ENCODE measurements at places on chromosomes 6 and 20.

DNA sequence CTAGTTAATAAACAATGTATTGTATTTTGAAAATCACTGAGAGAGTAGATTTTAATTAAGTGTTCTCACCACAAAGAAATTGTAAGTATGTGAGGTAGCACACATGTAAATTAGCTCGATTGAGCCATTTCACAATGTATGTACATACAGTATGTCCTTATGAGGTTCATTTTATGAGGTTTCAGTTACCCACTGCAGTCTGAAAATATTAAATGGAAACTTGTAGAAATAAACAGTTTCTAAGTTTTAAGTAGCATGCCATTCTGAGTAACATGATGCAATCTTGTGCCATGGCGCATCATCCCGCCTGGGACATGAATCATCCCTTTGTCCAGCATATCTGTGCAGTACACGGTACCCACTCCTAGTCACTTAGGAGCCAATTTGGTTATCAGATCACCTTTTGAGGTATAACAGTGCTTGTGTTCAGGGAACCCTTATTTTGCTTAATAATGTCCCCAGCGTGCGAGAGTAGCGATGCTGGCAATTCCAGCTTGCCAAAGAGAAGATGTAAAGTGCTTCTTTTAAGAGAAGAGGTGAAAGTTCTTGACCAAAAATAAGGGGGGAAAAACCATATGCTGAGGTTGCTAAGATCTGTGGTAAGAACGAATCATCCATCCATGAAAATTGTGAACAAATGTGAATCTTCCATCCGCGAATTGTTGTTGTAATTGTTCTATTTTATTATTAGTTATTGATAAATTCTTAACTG is 64.7 kb downstream of the KCNS1 start:
- peaks cover 8% of the 10 kb centered on the region for H3K36me3 ChIP-seq
- no peaks in the 10 kb centered on the region for H3K27me3 ChIP-seq
- DNase-seq, result no peak
- H3K4me3 ChIP-seq, result no peak overlapping the region
- no peak overlapping the region for H3K27ac ChIP-seq

DNA sequence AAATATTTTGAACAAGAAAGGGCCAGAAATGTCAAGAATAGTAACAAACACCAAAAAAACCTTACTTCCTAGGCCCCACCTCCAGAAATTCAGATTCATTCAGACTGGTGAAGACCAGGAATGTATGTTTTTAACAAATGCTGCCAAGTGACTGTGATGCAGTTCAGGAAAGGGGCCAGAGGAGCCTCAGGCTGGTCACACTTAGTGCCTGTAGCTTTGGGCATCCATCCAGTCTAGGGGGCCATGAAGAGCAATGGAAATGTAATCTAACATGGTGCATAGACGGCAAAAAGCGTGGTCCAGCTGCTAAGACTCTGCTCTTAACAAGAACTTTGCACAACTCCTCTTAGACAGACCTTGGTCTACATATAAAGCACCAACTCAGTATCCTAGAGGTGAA is 7.1 kb downstream of the GJA1 start:
- H3K4me3 ChIP-seq, result no peak overlapping the region
- H3K27ac ChIP-seq, result no peak overlapping the region
- DNase-seq, result no peak
- H3K36me3 ChIP-seq, result peaks cover 1% of the 10 kb centered on the region
- peaks cover 4% of the 10 kb centered on the region for H3K4me1 ChIP-seq

DNA sequence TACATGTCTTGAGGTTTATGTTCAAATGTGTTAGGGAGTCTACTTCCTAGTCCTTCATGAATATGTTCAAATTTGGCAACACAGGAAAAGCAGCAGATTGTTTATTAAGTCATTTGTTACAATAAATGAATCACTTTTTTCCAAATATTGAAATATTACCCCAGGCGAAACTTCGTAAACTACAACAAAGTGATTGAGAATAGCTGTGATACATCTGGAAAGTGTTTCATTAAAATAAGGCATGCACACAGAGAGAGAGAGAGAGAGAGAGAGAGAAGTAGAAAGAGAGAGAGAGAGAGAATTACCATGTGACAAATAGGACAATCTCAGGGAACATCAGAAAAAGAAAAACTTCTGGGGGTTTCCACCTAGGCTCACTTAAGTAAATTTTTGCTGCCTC is 363.1 kb upstream of the PTCHD4 start:
- no peak overlapping the region for H3K4me3 ChIP-seq
- H3K27ac ChIP-seq, result no peak overlapping the region
- no peaks in the 10 kb centered on the region for H3K36me3 ChIP-seq
- no peaks in the 10 kb centered on the region for H3K4me1 ChIP-seq

GRCh38 chr6:116557893-116558292 is 4.3 kb downstream of the CALHM4 start:
- no peak overlapping the region for H3K4me3 ChIP-seq
- H3K27ac ChIP-seq, result no peak overlapping the region
- no peaks in the 10 kb centered on the region for H3K27me3 ChIP-seq
- H3K4me1 ChIP-seq, result peaks cover 14% of the 10 kb centered on the region

- H3K4me3 ChIP-seq, result no peak overlapping the region
- no peaks in the 10 kb centered on the region for H3K27me3 ChIP-seq
- H3K4me1 ChIP-seq, result no peaks in the 10 kb centered on the region
- no peak overlapping the region for H3K27ac ChIP-seq
- H3K36me3 ChIP-seq, result no peaks in the 10 kb centered on the region
- no peak for DNase-seq
These were observed 481.6 kb downstream of the BTBD3 start for GRCh38 chr20:12399110-12399836.

DNA sequence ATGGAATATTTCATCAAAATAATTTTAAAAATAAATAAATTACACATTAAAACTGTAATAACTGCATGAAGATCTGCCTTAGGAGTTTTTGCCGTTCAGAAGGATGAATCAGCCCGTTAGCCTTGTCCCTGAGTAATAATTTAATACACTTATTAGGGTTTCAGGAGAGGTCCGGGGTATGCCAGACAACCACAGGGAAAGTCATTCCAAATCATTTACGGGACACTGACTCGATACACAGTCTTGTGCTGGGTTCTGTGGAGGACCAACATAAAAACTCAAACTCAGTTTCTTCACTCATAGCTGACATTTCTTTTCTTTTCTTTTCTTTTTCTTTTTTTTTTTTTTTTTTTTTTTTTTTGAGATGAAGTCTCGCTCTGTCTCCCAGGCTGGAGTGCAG is 735 bp upstream of the LY6G6F start:
- H3K36me3 ChIP-seq, result no peaks in the 10 kb centered on the region
- no peak overlapping the region for H3K27ac ChIP-seq
- H3K4me3 ChIP-seq, result no peak overlapping the region
- H3K4me1 ChIP-seq, result peaks cover 18% of the 10 kb centered on the region
- DNase-seq, result no peak
- no peaks in the 10 kb centered on the region for H3K27me3 ChIP-seq

DNA sequence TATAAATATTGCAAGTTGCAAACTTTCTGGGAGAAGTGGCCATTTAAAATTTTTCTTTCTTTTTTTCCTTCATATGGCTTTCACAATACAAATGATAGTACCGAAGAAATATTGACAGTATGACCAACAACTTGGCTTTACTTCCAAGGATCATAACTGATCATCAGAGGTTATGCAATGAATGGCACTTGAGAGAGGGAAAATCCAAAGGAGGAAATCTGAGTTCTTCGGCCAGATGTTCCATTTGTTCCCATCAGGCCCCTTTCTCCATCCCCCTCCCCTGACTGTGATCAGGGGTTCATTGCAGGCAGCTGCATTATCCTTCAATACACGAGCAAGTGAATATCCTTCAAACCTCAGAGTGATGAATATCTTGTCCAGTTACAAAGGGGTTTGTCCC is 130.0 kb upstream of the UST start:
- H3K27me3 ChIP-seq, result no peaks in the 10 kb centered on the region
- DNase-seq, result no peak
- H3K4me1 ChIP-seq, result peaks cover 7% of the 10 kb centered on the region
- H3K4me3 ChIP-seq, result no peak overlapping the region
- no peak overlapping the region for H3K27ac ChIP-seq

GRCh38 chr20:49166534-49167449 is 21.3 kb downstream of the STAU1 start:
- peaks cover 37% of the 10 kb centered on the region for H3K36me3 ChIP-seq
- no peak overlapping the region for H3K4me3 ChIP-seq
- no peaks in the 10 kb centered on the region for H3K27me3 ChIP-seq
- DNase-seq, result no peak
- no peak overlapping the region for H3K27ac ChIP-seq

- no peaks in the 10 kb centered on the region for H3K27me3 ChIP-seq
- no peak overlapping the region for H3K4me3 ChIP-seq
- peaks cover 24% of the 10 kb centered on the region for H3K4me1 ChIP-seq
- no peaks in the 10 kb centered on the region for H3K36me3 ChIP-seq
- H3K27ac ChIP-seq, result no peak overlapping the region
These were observed 2.3 kb upstream of the ADGRB3 start for GRCh38 chr6:68632734-68633133.

DNA sequence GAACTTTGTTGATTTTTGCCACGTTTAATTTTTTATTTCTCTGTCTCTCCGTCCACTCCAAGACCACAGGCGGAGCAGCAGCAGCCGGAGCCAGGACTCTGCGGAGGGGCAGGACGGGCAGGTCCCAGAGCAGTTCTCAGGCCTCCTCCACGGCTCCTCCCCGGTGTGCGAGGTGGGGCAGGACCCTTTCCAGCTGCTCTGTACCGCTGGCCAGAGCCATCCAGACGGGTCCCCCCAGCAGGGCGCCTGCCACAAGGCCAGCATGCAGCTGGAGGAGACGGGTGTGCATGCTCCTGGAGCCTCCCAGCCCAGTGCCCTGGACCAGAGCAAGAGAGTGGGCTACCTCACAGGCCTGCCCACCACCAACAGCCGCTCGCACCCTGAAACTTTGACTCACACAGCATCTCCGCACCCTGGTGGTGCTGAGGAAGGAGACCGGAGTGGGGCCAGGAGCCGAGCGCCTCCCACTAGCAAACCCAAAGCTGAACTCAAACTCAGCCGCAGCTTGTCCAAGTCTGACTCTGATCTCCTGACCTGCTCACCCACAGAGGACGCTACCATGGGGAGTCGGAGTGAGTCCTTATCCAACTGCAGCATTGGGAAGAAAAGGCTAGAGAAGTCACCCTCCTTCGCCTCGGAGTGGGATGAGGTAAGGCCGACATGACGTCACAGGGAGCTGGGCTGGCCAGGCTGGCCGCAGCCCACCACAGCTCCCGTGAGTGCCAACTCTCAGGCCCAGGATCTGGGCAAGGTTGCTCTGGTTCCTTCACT is 123.5 kb downstream of the TCP11 start:
- H3K4me1 ChIP-seq, result peaks cover 45% of the 10 kb centered on the region
- H3K36me3 ChIP-seq, result peaks cover 14% of the 10 kb centered on the region
- peak; percentile 81 for DNase-seq
- H3K4me3 ChIP-seq, result peak overlapping the region; percentile 54
- H3K27me3 ChIP-seq, result no peaks in the 10 kb centered on the region

DNA sequence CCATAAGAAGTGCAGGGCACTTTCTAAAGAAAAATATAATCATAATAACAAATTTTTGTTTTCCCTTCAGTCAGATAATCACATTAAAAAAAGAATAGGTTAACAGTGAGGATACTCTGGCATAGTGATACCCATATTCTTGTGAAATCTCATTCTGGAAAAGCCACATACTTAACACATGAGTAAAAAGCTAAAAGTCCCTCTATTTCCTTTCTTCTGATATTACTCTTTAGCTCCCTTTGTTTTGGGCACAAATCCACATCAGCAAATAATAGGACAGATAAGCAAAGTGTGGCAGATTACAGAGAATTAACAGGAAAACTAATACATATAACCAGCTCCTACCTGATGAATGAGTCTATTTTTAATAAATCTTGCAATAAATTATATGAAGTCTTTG is 15.8 kb downstream of the SHPRH start:
- DNase-seq, result peak; percentile 19
- no peak overlapping the region for H3K27ac ChIP-seq
- peaks cover 87% of the 10 kb centered on the region for H3K36me3 ChIP-seq
- H3K27me3 ChIP-seq, result no peaks in the 10 kb centered on the region
- H3K4me3 ChIP-seq, result no peak overlapping the region

- no peak overlapping the region for H3K4me3 ChIP-seq
- peaks cover 37% of the 10 kb centered on the region for H3K4me1 ChIP-seq
- no peaks in the 10 kb centered on the region for H3K36me3 ChIP-seq
- DNase-seq, result no peak
- H3K27ac ChIP-seq, result no peak overlapping the region
- no peaks in the 10 kb centered on the region for H3K27me3 ChIP-seq
These were observed 43.2 kb downstream of the SESN1 start for GRCh38 chr6:109051301-109052017.

- H3K27ac ChIP-seq, result no peak overlapping the region
- no peak for DNase-seq
- no peaks in the 10 kb centered on the region for H3K36me3 ChIP-seq
- no peaks in the 10 kb centered on the region for H3K27me3 ChIP-seq
- no peak overlapping the region for H3K4me3 ChIP-seq
These were observed 12.3 kb upstream of the DEFB112 start for GRCh38 chr6:50062051-50062450.

- H3K27me3 ChIP-seq, result no peaks in the 10 kb centered on the region
- H3K36me3 ChIP-seq, result no peaks in the 10 kb centered on the region
- no peak for DNase-seq
- peaks cover 7% of the 10 kb centered on the region for H3K4me1 ChIP-seq
- peak overlapping the region; percentile 30 for H3K27ac ChIP-seq
- no peak overlapping the region for H3K4me3 ChIP-seq
These were observed 31.8 kb downstream of the SUN5 start for GRCh38 chr20:32972181-32973076.

DNA sequence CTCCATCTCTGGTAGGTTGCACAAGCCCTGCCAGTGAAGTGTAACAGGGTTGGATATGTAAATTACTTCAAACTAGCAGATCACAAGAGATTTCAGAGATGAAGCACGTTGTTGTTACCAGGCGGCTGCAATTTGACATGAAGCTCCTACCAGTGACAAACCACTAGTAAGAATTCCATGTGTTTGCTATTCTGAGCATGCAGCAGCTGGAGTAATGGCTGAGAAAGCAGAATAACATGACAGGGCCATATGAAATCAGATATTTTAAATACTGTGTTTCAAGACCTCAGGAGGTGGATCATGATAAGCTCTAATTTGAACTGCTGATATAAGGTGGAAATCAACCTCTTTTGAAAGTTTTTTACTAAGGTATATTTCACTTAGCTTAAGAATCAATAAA is 11.4 kb downstream of the RIN2 start:
- H3K4me1 ChIP-seq, result no peaks in the 10 kb centered on the region
- H3K36me3 ChIP-seq, result no peaks in the 10 kb centered on the region

- H3K36me3 ChIP-seq, result no peaks in the 10 kb centered on the region
- H3K27me3 ChIP-seq, result no peaks in the 10 kb centered on the region
- DNase-seq, result peak; percentile 80
- peak overlapping the region; percentile 99 for H3K27ac ChIP-seq
- peak overlapping the region; percentile 93 for H3K4me3 ChIP-seq
- H3K4me1 ChIP-seq, result peaks cover 25% of the 10 kb centered on the region
These were observed 826 bp upstream of the PYGB start for GRCh38 chr20:25247000-25247517.

- H3K27me3 ChIP-seq, result no peaks in the 10 kb centered on the region
- H3K36me3 ChIP-seq, result no peaks in the 10 kb centered on the region
- peak; percentile 48 for DNase-seq
These were observed 265.0 kb upstream of the EPHA7 start for GRCh38 chr6:93684339-93684738.

Measured in stomach (tissue), 19 donors.